ENCODE measurements at places on chromosomes 5 and 9. TPM values are rescaled to one million over a fixed set of nuclear protein-coding genes. Genes with fewer than 3 reads are reported as not detected.

Gene SHISAL2B
- total RNA-seq, result not detected

Gene SMIM33
- total RNA-seq, result 0.13 TPM

Gene FST
- total RNA-seq, result 0.73 TPM

Gene AFAP1L1
- total RNA-seq, result not detected

Gene ARL14EPL
- not detected for total RNA-seq

Gene SYK
- total RNA-seq, result 7.7 TPM

Gene SLC2A6
- 1.5 TPM for total RNA-seq

Gene F12
- 0.62 TPM for total RNA-seq

DNA sequence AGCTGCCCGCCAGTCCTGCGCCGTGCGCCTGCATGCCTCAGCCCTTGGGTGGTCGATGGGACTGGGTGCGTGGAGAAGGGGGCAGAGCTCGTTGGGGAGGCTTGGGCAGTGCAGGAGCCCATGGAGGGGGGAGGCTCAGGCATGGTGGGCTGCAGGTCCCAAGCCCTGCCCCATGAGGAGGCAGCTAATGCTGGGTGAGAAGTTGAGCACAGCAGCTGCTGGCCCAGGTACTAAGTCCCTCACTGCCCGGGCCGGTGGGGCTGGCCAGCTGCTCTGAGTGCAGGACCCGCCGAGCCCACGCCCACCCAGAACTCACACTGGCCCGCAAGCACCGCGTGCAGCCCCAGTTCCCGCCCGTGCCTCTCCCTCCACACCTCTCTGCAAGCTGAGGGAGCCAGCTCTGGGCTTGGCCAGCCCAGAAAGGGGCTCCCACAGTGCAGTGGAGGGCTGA lies 764.3 kb upstream of the TYRP1 start:
- H3K4me1 ChIP-seq, result no peaks in the 10 kb centered on the region
- no peaks in the 10 kb centered on the region for H3K27me3 ChIP-seq
- no peaks in the 10 kb centered on the region for H3K36me3 ChIP-seq
- no peak overlapping the region for H3K4me3 ChIP-seq

DNA sequence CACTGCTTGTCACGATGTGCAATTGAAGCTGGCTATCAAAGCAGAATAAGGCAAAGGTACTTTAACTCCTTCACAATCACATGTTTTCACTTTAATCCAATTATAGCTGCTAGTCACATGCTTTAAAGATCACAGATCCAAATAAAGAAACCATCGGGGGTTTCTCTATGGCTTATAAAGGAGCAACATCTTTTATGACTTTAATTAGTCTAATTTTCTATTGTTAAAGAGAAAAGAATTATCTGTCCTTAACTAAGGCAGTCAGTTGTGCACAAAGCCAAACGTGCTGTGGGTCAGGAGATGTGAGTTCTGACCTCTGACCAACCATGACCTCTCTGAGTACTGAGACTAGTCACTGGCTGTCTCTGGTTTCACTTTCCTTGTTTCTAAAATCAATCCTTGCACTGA lies 561.1 kb downstream of the RAB3C start:
- no peaks in the 10 kb centered on the region for H3K36me3 ChIP-seq
- no peaks in the 10 kb centered on the region for H3K27me3 ChIP-seq
- H3K4me1 ChIP-seq, result peaks cover 6% of the 10 kb centered on the region

- no peaks in the 10 kb centered on the region for H3K27me3 ChIP-seq
- no peaks in the 10 kb centered on the region for H3K4me1 ChIP-seq
- no peak overlapping the region for H3K27ac ChIP-seq
- H3K36me3 ChIP-seq, result no peaks in the 10 kb centered on the region
- no peak for DNase-seq
- no peak overlapping the region for H3K4me3 ChIP-seq
These were observed 1144.0 kb upstream of the NUDT12 start for GRCh38 chr5:104706600-104706999.

- peak overlapping the region; percentile 53 for H3K4me3 ChIP-seq
- H3K27me3 ChIP-seq, result no peaks in the 10 kb centered on the region
- no peak for DNase-seq
- H3K36me3 ChIP-seq, result no peaks in the 10 kb centered on the region
These were observed 61.2 kb upstream of the TAF11L2 start for GRCh38 chr5:17436761-17437221.

GRCh38 chr5:27769748-27770402 lies 731.5 kb upstream of the CDH9 start:
- no peaks in the 10 kb centered on the region for H3K4me1 ChIP-seq
- no peaks in the 10 kb centered on the region for H3K36me3 ChIP-seq
- no peak for DNase-seq

GRCh38 chr5:56481428-56482357 lies 248.6 kb upstream of the ANKRD55 start:
- H3K4me3 ChIP-seq, result peak overlapping the region; percentile 92
- DNase-seq, result no peak
- H3K36me3 ChIP-seq, result no peaks in the 10 kb centered on the region
- peak overlapping the region; percentile 99 for H3K27ac ChIP-seq

DNA sequence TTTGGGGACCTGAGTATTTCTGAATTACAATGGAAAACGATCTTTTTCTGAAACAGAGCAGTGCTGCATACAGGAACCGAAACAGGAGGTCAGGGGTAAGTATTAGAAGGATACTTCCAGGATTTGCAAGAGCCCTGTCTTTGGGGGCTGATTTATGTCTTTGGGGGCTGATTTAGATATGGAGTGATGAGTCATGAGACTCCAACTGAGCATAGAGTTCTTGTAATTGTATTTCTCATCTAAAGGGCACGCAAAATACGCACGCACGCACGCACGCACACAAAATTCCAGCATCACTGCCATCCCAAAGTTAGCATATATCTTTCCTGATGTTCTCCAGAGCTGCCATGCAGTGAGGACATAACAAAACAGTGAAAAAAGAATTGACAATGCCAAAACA lies 414.8 kb upstream of the CCNH start:
- no peak overlapping the region for H3K4me3 ChIP-seq
- no peaks in the 10 kb centered on the region for H3K4me1 ChIP-seq
- H3K27me3 ChIP-seq, result no peaks in the 10 kb centered on the region
- DNase-seq, result no peak
- no peaks in the 10 kb centered on the region for H3K36me3 ChIP-seq

DNA sequence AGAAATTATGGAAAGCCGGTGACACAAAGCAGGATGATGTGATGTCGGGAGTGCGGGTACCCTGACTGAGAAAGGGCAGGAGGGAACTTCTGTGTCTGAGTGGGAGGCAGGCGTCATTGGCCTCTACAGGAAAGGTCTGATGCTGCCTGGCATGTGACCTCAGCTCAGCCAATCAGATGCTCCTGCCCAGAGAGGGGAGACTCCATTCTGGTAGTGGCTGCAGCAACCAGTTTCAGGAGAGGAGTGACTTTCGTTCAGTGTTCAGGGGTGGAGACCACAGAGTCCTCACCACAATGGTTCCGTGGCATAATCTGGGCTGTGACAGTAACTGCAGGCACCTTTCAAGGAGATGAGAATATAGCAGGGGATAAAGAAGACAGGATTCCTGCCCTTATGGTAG lies 6.7 kb upstream of the SFXN1 start:
- peaks cover 4% of the 10 kb centered on the region for H3K36me3 ChIP-seq
- H3K27ac ChIP-seq, result no peak overlapping the region
- DNase-seq, result no peak
- peaks cover 2% of the 10 kb centered on the region for H3K4me1 ChIP-seq
- no peak overlapping the region for H3K4me3 ChIP-seq

- peaks cover 45% of the 10 kb centered on the region for H3K4me1 ChIP-seq
- H3K36me3 ChIP-seq, result peaks cover 2% of the 10 kb centered on the region
- H3K4me3 ChIP-seq, result no peak overlapping the region
These were observed 61.3 kb upstream of the RNF38 start for GRCh38 chr9:36461323-36461722.

DNA sequence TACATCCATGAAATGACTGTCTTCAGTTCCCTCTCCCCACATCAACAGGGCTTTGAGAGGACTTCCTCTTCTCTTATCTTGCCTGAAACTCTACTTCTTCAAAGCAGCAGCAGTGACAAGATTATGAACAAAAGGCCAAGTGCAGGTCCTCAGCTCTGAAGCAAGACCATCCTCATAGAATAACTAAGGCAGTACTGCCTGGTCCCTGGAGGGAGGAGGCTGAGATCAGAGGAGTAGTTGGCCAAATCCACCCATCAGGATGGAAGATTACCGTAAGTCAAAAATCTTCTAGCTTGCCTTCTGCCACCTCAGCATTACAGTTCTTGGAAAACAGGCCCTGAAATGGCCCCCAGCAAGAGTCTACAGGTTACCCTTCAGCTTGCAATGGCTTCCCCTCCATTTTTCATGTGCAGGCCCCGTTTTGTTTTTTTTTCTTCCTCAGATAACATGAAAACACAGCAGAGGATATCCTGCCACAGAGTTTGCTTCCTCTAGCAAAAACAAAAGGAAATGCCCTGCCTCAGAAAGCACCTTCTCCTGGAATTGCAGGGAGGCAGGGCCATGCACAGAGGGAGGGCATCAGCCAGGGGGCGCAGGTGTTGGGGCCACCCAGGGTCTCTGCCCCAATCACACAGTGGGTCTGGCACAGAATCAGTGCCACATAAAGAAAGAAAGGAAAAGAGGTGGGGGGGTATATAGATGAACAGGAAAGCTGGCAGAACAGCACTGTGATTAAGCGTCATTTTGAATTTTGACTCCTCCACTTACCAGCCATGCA lies 40.0 kb downstream of the KLHL3 start:
- H3K27ac ChIP-seq, result peak overlapping the region; percentile 87
- peaks cover 23% of the 10 kb centered on the region for H3K36me3 ChIP-seq
- DNase-seq, result peak; percentile 5
- H3K4me3 ChIP-seq, result peak overlapping the region; percentile 79

- H3K27me3 ChIP-seq, result peaks cover 54% of the 10 kb centered on the region
- no peak for DNase-seq
- peaks cover 4% of the 10 kb centered on the region for H3K36me3 ChIP-seq
- no peak overlapping the region for H3K27ac ChIP-seq
- peaks cover 15% of the 10 kb centered on the region for H3K4me1 ChIP-seq
These were observed 57.6 kb downstream of the TMOD1 start for GRCh38 chr9:97559111-97559514.

DNA sequence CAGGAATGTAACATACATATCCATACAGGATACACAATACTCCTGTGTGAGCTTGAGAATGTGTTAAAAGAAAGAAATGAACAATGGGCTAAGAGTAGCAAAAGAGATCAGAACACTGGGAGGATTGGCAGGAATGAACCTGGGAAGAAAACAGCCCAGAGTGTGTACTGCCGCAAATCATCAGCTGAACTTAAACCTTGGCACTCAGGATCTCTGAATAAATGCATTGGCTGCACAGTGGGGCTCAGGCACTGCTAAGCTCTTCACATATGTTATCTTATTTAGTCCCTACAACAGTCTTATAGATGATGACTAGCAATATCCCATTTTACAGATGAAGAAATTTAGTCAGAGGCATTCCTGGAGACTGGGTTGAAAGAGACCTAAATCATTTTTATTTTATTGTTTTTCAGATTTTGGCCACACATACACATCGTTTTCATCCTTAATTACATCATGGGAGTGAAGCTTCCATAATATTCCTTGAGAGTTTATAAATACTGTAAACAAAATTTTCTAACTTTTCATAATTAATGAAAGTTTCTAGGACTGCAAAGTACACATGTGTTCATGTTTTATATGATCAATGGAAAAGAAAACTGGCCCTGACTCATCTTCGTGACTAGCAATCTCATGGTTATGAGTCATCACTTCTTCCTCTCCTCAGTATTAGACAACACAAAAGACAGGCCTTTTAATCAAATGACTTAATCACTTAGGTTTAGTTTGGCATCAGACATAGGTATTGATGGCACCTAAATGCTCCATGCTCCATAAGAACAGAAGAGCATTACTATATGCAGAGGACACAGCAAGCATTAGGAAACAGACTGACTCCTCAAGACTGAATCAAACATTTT lies 59.2 kb downstream of the CDH18 start:
- H3K36me3 ChIP-seq, result no peaks in the 10 kb centered on the region
- H3K27ac ChIP-seq, result no peak overlapping the region
- H3K4me3 ChIP-seq, result no peak overlapping the region
- H3K4me1 ChIP-seq, result no peaks in the 10 kb centered on the region

DNA sequence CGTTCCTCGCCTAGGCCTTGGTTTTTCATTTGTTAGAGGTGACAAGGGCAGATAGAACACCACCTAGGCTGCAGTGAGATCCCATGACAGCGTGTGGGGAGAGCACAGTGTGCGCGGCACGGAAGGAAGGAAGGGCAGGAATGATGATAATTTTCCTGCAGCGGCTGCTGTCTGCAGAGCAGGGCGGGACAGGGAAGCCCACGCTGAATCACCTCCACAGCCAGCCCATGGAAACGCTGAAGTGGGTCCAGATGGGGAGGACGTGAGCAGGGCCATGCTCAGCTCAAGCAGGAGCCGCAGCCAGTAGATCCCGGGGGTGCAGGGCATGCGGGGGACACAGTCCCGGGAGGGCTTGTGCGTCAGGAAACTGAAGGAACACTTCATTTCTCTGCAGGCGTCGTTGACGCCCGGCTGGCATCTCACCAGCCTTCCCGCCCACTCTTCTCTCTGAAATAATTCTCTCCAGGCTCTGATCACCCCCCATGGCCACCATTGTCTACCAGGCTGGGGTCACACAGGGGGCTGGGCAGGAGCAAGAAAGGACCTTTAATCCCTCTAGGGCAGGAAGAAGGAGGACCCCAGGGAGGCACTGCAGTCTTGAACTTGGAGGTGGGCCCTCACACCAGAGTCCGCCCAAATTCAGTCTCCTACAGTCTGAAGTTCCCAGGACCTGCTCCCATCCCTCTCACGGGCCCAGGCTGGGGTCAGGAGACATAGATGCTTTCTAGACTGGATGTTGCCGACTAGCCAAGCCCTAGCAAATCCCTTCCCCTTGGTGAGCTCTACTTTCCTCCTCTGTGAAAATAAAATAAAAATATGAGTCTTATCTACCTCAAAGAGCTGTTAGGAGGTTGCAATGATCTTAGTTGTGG lies 20.9 kb upstream of the SYNPO start:
- peaks cover 2% of the 10 kb centered on the region for H3K36me3 ChIP-seq
- H3K27ac ChIP-seq, result no peak overlapping the region
- H3K27me3 ChIP-seq, result peaks cover 39% of the 10 kb centered on the region
- H3K4me1 ChIP-seq, result peaks cover 16% of the 10 kb centered on the region
- H3K4me3 ChIP-seq, result no peak overlapping the region
- DNase-seq, result no peak

- H3K4me3 ChIP-seq, result no peak overlapping the region
- peaks cover 4% of the 10 kb centered on the region for H3K36me3 ChIP-seq
- no peak overlapping the region for H3K27ac ChIP-seq
- DNase-seq, result no peak
- H3K4me1 ChIP-seq, result no peaks in the 10 kb centered on the region
These were observed 24.9 kb upstream of the UNC5A start for GRCh38 chr5:176785184-176786145.

DNA sequence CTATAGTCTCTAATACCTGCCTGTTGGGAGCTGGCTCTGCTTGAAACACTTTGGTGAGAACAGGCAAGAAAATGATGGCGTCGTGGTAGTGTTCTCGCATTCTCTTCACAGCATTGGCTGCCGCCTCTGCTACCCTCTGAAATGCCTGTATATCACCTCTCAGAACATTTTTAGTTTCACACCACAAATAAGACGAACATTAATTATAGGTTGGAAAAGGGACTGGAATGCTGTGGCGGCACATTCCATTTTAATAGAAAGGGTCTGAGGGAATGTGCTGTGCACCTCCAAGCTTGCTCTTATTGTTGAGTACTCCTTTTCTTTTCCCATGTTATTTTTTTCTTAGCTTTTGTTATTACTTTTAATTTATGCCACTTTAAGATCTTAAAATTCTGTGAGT lies 134.6 kb upstream of the HMHB1 start:
- no peaks in the 10 kb centered on the region for H3K36me3 ChIP-seq
- no peak overlapping the region for H3K4me3 ChIP-seq

GRCh38 chr5:92119110-92119509 lies 736.0 kb upstream of the ARRDC3 start:
- H3K27ac ChIP-seq, result no peak overlapping the region
- no peak for DNase-seq
- H3K36me3 ChIP-seq, result no peaks in the 10 kb centered on the region
- no peaks in the 10 kb centered on the region for H3K4me1 ChIP-seq
- no peak overlapping the region for H3K4me3 ChIP-seq

Measured in T-helper 17 cell (primary cell).